T-helper 2 cell (primary cell): ENCODE measurements at places on chromosomes 4 and X.

GRCh38 chr4:61201561-61201960 is 1.4 kb downstream of the ADGRL3 start:
- DNase-seq = no peak

DNA sequence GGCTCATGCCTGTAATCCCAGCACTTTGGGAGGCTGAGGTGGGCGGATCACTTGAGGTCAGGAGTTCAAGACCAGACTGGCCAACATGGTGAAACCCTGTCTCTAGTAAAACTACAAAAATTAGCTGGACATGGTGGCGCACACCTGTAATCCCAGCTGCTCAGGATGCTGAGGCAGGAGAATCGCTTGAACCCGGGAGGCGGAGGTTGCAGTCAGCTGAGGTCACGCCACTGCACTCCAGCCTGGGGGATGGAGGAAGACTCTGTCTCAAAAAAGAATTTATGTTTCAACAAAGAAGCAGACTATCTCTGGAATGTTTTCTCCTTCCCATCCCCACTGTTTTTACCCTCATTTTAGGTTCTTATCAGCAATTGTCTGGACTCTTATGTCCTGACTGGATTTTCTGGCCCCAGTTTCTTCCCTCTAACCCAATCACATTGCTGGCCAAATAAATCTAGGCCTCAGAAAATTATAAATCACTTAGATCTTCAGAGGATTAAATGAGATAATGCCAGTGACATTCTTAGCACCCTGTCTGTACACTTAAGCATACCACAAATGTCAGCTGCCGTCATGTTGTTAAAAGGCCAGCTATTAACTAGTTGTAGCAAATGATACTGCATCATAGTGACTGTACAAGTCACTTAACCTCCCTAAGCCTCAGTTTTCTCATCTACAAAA is 44.9 kb upstream of the PRSS48 start:
- DNase-seq = no peak

DNA sequence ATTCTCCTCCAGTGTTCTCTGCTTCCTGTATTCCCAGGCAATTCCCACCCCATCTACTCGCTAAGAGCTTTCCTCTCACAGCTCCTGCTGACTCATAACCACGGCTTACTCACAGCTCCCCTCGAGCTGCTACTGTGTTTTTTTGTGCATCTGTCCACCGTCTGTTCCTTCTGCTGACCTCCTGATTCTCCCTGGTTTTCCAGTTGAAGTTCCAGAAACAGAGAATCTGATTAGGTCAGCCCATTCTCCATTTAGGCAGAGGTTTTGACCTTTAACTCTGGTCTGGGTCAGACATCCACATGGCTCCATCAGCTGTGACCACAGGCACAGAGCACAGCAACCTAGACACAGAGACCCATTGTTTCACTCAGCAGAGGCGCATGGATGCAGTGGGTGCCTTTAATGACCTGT is 5.5 kb upstream of the SMIM20 start:
- no peak for DNase-seq

DNA sequence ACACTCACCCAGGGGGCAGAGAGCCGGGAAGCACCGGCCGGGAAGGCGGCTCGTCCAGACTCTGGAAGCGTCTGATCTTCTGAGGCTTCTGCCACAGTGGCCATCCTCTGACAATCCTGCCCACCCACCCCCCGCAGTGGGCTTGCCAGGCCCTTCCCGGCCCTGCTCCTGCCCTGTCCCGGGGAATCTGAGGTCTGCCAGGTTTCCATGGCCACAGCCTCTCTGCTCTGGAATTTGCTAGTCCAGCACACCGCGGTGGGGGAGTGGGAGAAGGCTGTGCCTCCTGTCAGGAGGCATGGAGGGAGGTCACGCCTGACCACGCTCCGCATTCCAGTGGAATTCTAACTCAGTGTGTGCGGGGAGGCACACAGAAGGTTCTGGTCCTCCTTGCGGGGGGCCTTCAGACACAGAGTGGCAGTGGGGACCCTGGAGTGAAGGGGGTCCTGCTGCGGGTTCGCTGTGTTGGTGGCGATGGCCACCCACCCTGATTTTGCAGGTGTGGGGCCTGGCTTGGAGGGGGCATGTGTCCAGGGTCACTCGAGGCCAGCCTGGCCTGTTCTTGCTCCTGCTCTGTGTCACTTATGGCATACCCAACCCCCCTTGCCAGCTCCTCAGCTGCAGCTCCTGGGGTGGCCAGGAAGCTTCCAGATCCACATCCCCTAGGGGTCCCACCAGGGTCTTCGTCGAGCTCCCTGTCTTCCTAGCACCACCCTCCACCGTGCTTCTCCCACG is 55.6 kb upstream of the ADRA2C start:
- DNase-seq = no peak

GRCh38 chr4:109214622-109215301 is 87.7 kb downstream of the COL25A1 start:
- DNase-seq = no peak

DNA sequence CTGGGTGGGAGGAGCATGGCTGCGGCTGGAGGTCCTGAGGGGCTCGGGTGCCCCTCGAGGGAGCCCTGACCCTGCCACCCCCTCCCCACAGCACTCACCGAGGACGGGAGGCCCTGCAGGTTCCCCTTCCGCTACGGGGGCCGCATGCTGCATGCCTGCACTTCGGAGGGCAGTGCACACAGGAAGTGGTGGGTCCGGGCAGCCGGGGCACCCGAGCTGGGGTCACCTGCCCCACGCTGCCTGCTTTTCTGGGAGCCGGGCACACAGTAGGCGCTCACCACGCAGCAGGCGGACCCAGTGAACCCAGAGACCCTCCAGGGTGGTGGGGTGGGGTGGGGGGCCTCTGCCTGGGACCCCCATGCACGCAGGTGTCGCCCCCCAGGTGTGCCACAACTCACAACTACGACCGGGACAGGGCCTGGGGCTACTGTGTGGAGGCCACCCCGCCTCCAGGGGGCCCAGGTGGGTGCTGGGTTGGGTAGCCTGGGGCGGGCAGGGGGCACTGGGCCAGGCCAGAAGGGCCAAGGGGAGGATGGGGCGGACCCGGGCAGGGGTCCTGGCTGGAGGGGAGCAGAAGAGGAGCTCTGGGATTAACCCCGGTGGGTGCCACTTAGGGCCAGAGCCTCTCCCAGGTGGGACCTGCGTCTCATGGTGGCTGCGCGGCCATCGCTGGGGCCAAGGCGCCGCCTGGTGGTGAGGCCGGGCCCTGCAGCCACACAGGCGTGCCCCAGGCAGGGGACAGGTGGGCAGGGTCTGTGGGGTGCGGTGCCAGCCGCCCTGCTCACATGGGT is 1.4 kb downstream of the HGFAC start:
- DNase-seq = peak; percentile 26

DNA sequence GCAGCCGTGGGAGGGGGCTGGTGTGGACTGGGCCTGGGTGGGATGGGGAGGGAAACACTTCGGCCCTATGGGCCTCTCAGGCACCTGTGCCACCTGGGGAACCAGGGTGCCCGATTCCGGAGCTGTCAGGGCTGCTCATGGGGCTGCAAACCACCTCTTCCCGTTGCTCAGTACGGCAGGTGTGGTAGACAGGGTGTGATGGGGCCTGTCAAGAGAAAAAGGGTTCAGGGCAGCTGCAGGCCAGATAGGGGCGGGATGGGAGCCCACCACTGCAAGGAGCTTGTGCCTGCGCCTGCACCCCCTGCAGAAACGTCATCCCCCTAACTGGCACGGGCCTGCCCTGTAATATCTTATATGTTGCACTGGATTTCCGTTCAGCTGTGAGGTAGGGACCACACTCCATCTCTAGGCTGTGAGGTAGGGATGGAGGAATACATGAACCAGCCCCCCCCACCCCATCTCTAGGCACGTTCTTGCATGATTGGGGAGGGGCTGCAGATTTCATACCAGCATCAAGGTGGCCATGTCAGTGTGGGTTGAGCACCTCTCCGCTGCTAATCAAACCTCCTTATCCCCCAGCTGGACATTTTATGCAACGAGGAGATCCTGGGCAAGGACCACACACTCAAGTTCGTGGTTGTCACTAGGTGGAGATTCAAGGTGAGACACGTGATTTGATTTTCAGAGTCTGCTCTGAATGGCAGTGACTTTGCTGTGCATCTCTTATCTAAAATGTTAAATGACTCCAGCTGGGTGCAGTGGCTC is 59.0 kb downstream of the PCGF3 start:
- DNase-seq = no peak

GRCh38 chr4:159048166-159048886 is 54.6 kb upstream of the RAPGEF2 start:
- DNase-seq = no peak

DNA sequence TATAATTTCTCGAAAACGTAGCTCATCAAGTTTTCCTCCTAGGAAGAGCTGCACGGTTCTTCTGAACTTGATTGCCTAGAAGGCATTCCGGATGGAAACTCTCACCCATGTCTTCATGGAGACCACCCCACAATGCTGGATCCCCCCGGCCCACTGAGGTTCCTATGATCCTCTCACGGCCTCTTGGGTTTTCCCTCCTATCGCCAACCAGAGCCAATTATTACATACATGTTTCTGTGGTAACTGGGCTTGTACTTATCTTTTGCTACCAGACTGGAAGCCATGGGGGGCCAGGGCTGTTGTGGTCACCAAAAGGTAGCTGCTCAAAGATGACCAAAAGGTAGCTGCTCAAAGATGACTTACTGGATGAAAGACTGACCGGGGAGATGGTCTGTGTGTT is 131.5 kb downstream of the AFAP1 start:
- no peak for DNase-seq

DNA sequence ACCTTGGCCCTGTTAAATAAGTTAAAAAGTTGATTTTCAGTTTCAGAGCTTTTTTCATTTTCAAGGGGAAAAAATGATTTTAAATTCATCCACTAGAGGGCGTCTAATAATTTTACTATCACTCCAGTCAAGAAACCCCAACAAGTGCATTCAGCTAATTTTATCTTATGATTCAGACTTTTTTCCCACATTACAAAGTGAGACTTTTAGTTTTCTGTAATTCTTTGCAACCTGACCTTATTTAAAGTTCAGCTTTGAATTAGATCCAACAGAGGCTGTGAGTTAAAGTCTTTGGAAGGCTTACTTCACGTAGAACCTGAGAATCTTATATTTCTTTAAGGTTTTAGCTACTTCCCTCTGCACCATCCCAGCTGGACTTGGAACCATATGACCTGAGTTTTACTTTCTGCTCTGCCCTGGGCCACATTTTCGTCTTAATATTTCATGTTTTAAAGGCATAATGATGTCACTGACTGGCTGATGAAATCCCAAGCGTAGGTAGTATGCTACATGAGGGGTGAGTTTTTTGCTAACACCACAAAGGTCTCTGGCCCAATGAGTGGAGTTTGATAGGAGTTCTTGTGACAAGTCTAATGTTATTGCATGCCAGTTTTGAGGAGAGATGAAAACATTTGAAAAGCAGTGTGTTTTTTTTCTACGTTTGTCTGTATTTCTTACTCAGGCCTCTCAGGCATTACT is 7.2 kb downstream of the GNRHR start:
- DNase-seq = no peak

GRCh38 chrX:27622883-27623282 is 32.7 kb downstream of the DCAF8L2 start:
- no peak for DNase-seq

GRCh38 chr4:85967872-85968271 is 392.0 kb downstream of the MAPK10 start:
- DNase-seq = no peak

- DNase-seq = no peak
These were observed 65.6 kb upstream of the BMP2K start for GRCh38 chr4:78710536-78710935.

GRCh38 chrX:3010532-3010931 is 4.2 kb downstream of the ARSH start:
- no peak for DNase-seq
